ENCODE measurements at places on chromosomes 2 and 18. TPM values are rescaled to one million over a fixed set of nuclear protein-coding genes. Genes with fewer than 3 reads are reported as not detected.
A peak's percentile ranks its signal among the peaks of the same experiment; 100 is the strongest.

- DNase-seq: peak; percentile 11
These were observed 185.1 kb upstream of the SMAD7 start for GRCh38 chr18:49135877-49136276.

- DNase-seq: peak; percentile 44
These were observed 36.4 kb downstream of the PXDN start for GRCh38 chr2:1707771-1708418.

DNA sequence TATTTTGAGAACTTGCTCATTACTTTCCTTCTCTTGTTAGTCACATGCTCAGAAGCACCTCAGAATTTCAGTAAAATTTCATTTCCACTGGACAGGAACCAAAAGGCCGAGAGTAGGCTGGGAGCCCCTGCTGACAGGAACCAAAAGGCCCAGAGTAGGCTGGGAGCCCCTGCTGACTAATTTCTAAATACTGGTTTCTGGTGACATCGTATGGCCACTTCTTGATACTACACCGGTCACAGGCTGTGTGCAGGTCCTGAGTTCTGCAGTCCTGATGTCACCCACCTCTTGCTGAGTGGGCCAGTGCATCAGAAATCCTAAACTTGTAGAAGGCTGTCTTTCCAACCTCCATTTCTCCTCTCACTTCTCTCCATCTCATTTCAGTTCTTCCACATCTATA lies 17.7 kb upstream of the EN1 start:
- peak; percentile 60 for DNase-seq

DNA sequence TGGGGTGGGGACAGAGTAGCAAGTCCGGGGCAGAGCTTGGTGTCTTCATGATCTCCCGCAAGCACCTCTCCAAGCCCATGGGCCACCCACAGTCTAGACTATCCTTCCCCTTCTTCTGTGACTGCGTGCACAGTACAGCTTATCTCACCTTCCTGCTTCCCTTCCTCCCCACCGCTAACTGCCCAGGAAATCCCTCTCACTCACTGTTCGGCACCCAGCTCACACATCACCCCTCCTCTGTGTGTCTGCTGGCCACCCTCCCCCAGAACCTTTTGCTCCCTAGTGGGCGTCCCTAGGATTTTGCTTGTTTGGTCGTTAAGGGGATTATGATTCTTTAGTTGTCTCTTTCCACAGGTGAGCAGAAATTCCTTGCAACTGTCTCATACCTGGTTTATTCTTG lies 31.5 kb upstream of the SMAD7 start:
- DNase-seq: no peak

- DNase-seq: no peak
These were observed 108.9 kb downstream of the SATB2 start for GRCh38 chr2:199348871-199349270.

- no peak for DNase-seq
These were observed 2.3 kb downstream of the EML4 start for GRCh38 chr2:42171396-42171980.

DNA sequence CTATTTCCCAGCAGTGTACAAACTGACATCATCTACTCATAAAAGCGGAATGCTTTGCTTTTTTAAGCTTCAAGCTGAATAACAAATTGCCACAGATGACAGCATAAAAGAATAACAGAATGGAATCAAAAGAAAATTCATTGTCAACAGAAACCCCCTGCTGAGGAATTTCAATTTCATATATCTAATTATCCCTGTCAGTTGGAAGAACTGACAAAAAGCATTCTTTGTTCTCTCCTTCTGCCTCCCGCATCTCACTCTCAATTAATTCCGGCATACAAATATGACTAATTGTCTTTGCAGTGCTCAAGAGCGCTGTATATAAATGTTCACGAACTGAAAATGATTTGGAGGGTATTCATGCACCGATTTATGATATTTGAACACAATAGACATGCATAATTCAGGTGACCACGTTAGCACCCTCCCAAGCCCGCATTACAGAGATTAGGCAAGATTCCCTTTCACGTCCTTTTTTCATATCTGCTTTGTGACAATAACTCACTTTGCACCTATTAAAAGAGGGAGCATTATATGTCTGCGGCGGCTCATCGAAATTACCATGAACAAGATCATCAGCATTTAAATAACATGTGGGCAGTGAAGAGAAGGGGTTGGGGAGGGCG lies 277.7 kb upstream of the SALL3 start:
- no peak for DNase-seq

GRCh38 chr18:74137920-74138538 lies 9.6 kb downstream of the FBXO15 start:
- DNase-seq: no peak

- DNase-seq: no peak
These were observed 69.5 kb downstream of the GPD2 start for GRCh38 chr2:156505696-156506095.

DNA sequence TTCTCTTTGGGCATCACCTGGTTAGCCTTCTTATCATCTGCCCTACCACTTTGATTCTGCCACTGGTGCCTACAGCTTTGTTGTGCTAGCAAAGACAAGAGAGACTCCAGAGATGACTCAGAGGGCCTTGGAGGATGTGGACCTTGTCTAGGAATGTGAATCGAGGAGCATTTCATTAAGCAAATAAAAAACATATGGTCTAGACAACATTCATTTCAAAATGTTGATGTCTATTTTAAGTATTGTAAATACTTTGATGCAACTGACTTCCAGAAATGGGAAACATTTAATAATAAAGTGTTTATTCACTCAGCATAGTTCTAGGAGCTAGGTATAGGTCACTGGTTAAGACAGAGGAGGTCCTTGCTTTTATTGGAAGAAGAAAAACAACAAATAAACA lies 195.5 kb downstream of the CDCA7 start:
- no peak for DNase-seq

DNA sequence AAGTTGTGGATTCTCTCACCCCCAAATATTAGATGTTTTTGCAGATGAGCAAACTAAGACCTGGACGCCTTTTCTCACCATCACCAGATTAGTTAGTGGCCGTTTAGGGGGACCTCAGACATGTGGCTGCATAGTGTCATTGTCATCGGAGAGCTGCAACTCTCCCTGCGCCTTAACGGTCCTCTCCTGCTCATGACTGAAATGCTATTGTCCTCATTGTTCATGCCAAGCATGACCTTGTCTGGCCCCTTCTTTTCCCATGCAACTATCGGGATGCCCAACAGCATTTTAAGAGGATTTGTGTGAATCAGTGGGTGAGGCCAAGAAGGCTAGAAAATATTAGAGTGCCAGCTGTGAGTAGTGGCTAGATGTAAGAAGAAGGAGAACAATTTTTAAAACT lies 174.2 kb downstream of the SOCS6 start:
- no peak for DNase-seq

DNA sequence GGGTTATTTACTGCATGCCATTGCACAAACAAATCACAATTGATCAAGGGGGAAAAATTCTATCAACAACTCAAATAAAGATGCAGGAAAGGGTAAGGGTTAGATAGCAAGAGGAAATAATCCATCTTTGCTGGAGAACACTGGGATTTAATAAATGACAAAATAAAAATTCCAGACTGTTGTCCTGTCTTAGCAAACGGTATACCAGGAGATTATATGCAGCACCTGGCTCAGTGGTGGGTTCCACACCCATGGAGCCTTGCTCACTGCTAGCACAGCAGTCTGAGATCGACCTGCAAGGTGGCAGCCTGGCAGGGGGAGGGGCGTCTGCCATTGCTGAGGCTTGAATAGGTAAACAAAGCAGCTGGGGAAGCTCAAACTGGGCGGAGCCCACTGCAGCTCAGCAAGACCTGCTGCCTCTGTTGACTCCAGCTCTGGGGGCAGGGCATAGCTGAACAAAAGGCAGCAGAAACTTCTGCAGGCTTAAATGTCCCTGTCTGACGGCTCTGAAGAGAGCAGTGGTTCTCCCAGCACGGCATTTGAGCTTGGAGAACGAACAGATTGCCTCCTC lies 296.5 kb upstream of the THSD7B start:
- DNase-seq: no peak

- no peak for DNase-seq
These were observed 11.9 kb downstream of the ADRA2B start for GRCh38 chr2:96104487-96104861.

DNA sequence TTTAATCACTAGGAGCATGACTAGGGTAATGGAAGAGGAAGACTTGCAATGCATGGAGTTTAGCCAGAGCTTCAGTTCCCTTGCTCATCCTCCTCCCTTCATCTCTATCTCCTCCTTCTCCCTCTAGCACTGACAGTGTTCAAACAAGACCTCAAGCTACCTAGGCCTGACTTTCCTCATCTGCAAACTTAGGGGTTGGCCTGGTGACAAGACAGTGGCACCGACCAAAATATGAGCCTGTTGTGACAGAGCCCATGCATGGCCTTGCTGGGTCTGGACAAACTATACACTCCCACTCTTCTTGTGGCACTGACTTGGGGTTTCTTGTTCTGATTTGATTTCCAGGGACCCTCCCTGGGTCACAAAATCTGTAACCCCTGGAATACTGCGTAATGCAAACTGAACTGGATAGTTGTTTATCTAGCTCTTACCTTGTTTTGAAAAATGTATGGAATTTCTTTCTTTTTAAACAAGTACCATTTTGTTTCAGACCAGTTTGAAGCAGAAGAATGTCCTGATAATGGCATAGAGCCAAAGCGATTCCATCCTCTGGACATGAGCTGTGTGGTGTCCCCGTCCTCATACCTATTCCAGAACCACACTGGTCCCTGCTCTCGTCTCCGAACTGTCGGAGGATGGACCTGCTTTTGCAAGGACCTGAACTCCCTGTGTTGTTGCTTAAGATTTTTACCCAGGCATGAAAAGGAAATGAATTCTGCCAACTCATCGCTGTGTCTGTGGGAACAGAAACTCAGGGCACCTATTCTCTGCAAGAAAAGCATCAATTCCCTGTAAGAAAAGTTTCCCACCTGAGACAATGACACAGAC lies 33.4 kb upstream of the PPP4R1 start:
- DNase-seq: no peak

DNA sequence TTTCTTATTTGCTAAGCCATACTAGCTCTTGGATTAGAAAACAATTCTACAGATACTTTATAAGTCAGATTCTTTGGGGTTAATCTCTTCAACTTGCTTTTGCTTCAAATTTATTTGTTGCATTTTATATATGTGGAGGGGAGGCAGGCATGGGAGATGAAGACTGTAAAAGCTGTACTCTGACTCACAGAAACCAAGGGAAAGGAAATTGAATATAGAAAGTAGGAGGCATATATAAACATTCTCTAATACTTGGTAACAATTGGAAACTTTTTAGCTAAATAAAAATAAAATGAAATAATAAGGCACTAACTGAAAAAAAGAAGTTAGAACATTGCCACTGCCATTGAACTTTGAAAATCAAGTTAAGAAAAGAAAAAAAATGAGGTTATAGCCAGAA lies 21.3 kb downstream of the PLA2R1 start:
- no peak for DNase-seq

DNA sequence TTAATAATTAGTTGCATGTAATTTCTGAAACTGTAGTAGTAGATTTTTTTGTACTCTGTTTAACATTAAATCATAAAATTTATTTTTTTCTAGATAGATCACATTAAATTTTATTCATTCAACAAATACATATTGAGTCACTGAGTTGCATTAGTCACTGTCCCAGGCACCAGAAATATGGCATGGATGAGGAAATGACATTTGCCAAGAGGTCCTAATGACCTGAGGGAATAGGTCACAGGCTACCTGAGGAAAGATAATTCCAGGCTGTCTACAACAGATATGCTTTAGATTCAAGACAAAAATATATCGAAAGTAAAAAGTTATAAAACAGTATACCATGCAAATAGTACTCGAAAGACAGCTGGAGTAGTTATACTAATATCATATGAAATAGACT lies 852.4 kb upstream of the ACVR2A start:
- DNase-seq: no peak

DNA sequence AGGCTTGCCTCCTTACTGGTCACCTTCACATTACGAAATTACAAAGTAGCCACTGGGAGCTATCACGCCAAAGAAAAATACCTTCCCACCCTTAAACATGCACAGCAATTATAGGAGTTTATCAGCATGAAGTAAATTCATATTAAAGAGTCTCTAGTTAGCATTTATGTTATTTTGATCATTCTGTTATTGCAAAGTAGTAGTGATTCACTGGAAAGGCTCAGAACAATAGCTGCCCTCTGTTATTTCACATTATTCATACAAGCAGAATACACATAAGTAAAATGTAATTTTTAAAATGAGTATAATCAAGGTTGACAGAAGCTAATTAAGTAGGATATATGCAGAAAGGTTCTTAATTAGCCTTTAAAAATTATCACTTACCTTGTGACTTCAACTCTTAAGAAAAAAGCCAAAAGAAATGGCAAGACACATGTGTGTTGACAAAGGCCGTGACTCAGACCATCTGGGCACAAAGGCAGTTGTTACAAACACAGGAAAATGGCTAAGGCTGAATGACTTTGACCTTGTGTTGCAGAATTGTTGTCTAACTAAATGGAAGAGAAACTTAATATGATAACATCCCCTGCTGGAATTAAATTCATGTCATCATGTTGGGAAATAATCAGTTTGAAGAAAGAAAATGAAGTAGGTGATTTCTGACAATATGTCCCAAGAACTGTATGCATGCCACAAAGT lies 108.3 kb downstream of the ARL6IP6 start:
- DNase-seq: no peak

- no peak for DNase-seq
These were observed 12.3 kb upstream of the KCNJ3 start for GRCh38 chr2:154686162-154686561.

DNA sequence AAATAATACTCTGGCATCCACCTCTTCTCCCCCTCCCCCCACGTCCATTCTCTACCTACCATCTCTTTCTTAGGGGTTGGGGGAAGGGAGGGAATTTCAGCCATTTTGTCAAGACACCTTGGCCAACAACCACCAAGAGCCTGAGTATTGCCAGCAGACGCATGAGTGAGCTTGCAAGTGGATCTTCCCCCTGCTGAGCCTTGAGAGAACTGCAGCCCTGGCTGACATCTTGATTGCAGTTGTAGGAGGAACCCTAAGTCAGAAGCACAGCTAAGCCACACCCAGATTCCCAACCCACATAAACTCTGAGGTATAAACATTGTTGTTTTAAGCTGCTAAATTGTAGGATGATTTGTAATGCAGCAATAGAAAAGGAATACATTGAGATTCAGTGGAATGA lies 165.6 kb downstream of the TMEFF2 start:
- DNase-seq: peak; percentile 74

DNA sequence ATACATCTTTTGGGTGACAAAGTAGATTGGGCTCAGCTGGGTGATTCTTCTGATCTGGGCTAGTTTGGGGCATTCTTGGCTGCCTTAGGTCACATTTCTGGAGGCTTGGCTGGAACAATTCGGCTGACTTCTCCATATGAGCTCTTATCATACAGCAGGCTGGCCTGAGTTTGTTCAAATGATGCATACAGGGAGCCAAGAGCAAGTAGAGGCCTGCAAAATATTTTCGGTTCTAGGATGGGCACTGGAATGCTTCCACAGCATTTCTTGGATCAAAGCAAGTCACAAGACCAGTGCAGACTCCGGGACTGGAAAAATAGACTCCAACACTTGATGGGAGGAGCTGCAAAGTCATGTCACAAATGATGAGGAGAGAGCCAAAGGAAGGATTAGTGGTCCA lies 98.4 kb downstream of the SCG2 start:
- no peak for DNase-seq

Gene LRATD1
- 18.5 TPM for total RNA-seq

Gene HJURP
- 83.4 TPM for total RNA-seq

Gene RIT2
- 5.1 TPM for total RNA-seq

Gene ITPRIPL1
- total RNA-seq: not detected

Gene ST8SIA3
- not detected for total RNA-seq

Gene CCDC74B
- 49.5 TPM for total RNA-seq

Gene DSG1
- total RNA-seq: 0.02 TPM

Gene ZNF804A
- total RNA-seq: 6.0 TPM

Gene MAP3K20
- total RNA-seq: 29.8 TPM

Gene LGALSL
- 5.0 TPM for total RNA-seq

Gene DCC
- 0.02 TPM for total RNA-seq

Gene C2orf81
- total RNA-seq: 0.53 TPM

Gene NOL4
- not detected for total RNA-seq

Gene CLK1
- 21.1 TPM for total RNA-seq

Measured in H4 (cell line).